ENCODE measurements at places on chromosomes 6 and 20.

GRCh38 chr6:31114970-31115849 lies 610 bp downstream of the PSORS1C1 start:
- DNase-seq: no peak

GRCh38 chr6:11833626-11834592 lies 55.3 kb upstream of the ADTRP start:
- no peak for DNase-seq

DNA sequence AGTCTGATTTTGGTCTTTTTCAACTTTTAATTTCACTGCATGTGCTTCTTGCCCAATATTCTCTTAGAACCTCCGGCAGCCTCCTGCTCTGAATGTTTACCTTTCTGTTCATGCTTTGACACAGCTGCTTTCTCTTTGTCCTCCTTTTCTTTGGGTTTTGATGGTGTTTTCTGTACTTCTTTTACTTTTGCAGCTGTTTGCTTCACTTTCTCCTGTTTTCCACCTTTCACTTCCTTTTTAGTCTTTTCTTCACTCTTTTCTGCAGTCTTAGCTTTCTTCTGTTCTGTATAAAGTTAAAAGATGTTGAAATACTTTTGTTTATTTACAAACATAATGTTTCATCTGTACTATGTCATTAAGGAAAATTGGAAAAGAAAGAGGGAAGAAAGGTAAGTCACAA lies 133.1 kb downstream of the TRDN start:
- DNase-seq: no peak

DNA sequence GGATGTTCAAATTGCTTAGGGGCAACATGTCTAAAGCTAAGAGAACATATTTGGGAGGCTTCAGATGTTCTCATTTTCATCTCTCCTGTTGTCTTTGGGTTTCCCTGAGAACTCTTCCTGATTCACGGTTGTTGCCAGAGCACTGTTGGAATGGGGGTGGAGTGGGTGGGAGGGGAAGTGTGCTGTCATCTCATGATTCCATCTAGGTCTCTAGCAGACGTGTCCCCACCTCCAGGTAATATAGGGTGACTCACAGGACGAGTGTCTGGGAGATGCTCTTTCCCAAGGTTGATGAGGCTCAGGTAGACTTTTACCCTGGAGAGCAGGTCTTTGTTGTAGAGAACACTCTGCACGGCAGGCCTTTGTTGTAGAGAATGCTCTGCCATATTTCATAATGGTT lies 636.9 kb downstream of the QKI start:
- no peak for DNase-seq

- no peak for DNase-seq
Observed at GRCh38 chr6:26195376-26195923, 108.2 kb downstream of the HFE start.

GRCh38 chr6:128676456-128676855 lies 156.1 kb upstream of the PTPRK start:
- no peak for DNase-seq

GRCh38 chr20:13681248-13682125 lies 42.8 kb upstream of the TASP1 start:
- DNase-seq: no peak

DNA sequence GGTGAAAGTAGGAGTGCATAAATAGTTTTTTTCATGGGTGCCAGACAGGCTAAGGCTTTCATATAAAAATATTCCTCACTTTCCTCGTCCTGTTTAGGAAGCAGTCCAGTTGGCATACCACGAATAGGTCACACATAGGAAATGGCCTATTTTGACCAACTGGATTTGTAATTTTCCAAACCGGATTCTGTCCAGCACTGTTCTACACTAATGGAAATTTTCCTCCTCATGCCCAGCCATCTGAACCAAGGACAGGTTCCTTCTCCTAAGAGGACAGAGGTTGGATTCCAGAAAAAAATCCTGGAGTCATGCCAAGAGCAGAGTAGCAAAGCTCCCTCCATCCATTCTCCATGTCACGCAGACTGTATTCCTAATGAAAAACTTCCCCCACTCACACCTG lies 43.1 kb downstream of the PANK2 start:
- no peak for DNase-seq

DNA sequence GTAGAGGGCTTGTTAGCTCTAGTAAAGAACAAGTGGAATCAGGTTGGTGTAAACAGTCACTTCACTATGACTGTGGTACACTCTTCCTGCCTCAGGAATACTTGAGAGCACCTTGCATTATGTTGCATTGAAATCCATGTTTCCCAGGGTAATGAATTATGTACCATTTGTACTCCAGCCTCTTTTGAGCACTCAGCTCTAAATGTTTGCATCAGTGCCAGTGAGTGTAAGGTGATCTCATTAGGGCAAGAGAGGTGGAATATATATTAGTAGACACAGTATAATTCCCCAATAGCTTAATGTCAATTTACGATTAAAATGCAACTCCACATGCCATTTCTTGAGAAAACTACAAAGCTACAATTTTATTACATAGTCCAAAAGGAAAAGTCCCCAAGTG lies 319.6 kb upstream of the POU3F2 start:
- DNase-seq: no peak

DNA sequence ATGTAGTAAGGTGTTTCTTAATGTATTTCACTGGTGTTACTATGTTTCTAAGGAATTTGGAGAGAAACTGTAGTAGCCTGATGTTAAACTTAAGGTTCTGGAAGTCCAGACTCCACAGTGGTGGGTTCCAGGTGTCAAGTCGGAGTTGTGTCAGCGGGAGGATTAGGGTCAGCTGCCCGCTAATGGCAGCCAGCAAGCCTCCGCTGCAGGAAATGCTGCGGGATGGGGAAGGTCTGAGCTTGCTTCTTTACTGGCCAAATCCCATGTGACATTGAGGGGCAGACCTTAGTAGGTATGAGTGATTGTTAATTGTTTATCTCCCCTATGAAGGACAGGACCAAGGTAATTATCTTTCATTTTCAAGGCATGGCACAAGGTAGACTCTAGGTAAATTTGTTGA lies 3.7 kb upstream of the ARID1B start:
- no peak for DNase-seq

GRCh38 chr6:119110601-119111548 lies 32.4 kb upstream of the FAM184A start:
- peak; percentile 8 for DNase-seq

DNA sequence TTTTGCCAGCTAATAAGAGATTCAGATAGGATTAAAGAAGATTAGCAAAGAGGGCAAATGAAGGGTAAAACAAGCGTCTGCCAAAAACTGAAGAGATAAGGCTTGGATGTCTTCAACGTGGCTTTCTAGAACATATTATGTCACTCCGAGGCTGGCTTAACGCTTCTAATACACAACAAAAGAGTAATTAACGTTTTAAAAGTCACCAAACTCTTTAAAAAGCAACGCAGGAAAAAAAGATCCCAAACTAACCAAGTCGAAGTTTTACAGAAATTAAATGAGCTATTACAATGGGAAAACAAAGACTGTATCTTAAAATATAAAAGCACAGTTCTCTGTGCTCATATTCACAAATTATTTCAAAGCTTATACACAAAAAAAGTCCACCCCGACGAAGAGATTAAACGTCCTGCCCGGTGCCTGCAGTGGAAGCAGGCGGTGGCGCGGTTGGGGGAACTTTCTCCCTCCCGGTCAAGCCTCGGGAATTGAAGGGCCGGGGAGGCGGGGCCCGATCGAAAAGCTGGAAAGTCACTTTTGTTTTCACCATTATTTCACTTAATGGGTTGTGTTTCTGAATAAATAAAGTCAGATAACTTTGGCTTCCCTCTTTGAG lies 1.2 kb downstream of the MAK start:
- DNase-seq: no peak

DNA sequence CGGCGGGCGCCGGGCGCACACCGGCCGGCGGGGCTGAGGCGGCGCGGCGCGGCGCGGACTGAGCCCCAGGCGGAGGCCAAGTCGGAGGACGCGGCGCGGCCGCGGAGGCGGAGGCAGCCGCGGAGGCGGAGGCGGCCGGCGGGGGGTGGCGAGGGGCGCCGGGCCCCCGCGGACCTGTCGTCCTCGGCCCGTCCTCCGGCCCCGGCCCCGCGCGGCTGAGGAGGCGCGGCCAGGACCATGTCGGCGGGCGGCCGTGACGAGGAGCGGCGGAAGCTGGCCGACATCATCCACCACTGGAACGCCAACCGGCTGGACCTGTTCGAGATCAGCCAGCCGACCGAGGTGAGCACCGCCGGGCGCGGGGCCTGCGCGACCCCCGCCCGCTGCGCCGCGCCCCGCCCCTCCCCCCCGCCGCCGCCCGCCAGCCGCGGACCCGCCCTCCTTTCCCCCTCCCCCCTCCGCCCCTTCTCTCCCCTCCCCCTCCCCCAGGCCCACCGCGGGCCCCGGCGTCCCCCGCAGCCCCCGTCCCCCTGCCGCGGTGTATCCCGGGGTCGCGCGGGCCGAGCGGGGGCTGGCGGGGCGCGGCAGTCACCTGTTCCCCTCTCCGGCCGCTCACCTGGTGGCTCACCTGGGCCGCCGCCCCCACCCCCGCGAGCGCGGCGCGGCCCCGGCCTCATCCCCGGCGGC lies at the start of gene AFDN:
Gene AFDN (plus strand): TSS at position 16 of the 687 bp plus-strand sequence. CDS start 222 bp downstream, at position 238.
- DNase-seq: no peak

GRCh38 chr20:33437141-33437911 lies 6.2 kb downstream of the SNTA1 start:
- DNase-seq: no peak

DNA sequence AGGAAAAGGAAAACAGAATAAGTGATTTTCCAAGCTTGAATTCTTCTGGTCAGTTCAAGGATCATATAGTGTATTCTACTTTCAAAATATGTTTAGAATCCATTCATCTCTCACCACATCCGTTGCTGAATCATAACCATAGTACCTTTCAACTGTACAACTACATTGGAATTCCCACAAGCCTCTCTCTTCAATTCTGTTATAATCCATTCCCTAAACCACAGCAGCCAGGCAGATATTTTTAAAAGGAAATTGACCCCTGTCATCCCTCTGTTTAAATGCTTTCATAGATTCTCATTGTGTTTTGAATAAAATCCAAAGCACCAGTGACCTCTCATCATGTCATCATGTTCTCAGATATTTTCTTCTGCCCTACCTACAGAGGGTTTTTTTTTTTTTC lies 412.7 kb downstream of the GRIK2 start:
- no peak for DNase-seq

- DNase-seq: no peak
Observed at GRCh38 chr6:24228681-24229255, 102.8 kb downstream of the NRSN1 start.

DNA sequence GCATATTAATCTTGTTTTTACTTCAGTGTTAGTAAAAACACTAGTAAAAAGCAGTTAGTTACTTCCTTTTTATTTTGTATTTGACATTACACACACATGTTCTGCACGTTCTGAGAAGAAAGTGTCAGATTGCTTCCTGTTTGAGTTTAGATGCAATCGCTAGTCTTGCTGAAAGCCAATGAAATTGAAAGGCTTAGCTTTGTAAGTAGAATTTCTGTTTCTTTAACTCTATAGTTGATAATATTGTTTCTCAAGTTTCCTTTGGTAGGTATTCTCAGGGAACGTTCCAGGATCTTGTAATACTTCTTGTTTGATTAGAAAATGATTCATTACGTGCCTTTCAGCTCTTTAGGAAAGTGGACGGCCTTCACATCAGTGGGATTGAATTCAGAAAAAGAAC lies 55.0 kb downstream of the CDKAL1 start:
- DNase-seq: no peak

GRCh38 chr20:57229490-57229889 lies 37.0 kb downstream of the BMP7 start:
- DNase-seq: no peak

- no peak for DNase-seq
Observed at GRCh38 chr6:92945799-92946198, 473.6 kb downstream of the EPHA7 start.

DNA sequence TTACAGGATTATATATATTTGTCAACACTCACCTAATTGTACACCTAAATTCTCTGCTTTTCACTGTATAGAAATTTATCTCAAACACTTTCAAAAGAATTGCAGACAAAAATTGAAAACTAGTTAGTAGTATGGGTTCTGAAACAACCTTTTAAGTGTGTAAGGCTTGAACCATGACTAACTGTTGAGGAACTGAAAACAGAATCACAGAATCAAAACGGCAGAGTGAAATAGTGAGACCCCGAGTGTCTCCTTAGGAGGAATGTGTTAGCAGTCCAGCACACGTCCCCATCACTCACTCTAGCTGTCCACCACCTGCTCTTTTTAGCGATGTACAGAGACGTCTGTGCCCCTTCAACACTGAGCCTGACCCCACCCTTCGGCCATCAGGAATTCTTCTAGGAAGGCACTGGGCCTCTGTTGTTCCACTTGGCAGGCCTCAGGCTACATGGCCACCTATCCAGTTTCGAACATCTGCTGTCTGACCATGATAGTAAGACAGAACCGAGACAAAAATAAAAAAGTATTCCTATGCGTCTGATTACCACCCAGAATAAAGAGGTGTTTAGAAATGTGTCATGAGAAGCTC lies 227.4 kb downstream of the C6orf118 start:
- no peak for DNase-seq

DNA sequence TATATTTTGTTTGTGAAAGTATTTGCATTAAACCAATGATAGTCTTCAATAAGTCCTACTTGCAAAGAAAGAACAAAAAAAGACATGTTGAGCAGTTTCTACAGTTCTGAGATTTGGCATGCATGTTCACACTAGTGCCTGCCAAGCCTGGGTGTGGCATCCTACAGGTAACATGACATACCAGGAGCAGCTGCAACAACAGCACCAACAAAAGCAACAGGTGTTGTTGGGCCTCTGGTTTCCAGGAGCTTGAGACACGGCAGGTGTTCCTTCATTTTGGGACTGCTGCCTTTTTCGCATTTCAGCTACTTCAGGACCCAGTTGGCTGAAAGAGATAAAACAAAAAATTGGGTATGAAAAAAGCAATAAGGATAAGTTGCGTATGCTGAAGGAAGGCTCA lies 41.2 kb upstream of the MTRF1L start:
- DNase-seq: no peak

GRCh38 chr20:37053230-37053950 lies 42.4 kb downstream of the RBL1 start:
- no peak for DNase-seq

- DNase-seq: no peak
Observed at GRCh38 chr6:74167511-74167910, 471.5 kb downstream of the CD109 start.

GRCh38 chr6:110748453-110748852 lies 66.8 kb downstream of the CDK19 start:
- DNase-seq: no peak

- DNase-seq: no peak
Observed at GRCh38 chr6:166010136-166010960, 157.3 kb downstream of the TBXT start.

GRCh38 chr20:45407067-45407745 lies 883 bp upstream of the DBNDD2 start:
- DNase-seq: no peak

- no peak for DNase-seq
Observed at GRCh38 chr20:44696315-44696714, 18.9 kb upstream of the CCN5 start.

DNA sequence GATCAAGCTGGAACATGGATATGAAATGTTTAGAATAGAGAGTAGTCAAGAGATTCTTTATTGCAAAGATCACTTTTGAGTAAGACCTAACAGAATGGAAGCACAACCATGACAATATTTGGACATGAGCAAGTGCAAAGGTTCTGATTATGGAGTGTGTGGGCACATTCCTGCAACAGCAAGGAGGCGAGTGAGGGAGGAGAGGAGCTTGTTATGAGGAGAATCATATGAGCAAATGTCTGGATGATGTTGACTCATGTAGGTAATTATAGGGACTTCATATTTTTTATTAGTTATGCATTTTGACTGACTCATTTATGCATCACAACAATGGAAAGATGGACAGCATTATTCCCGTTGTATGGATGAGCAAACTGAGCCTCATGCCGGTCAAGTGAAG lies 100.8 kb upstream of the SLC35B3 start:
- DNase-seq: no peak

- DNase-seq: no peak
Observed at GRCh38 chr6:99434702-99435530, 9.8 kb upstream of the PNISR start.

All from stimulated activated CD8-positive, alpha-beta memory T cell treated with anti-CD3 and anti-CD28 coated beads, Interleukin-15, amount 100 ng/mL, for 1 hour (primary cell).